ENCODE measurements at places on chromosomes 4 and X. TPM values are rescaled to one million over a fixed set of nuclear protein-coding genes. Genes with fewer than 3 reads are reported as not detected.

The MTTP gene
- total RNA-seq: 0.17 TPM

The DCAF4L1 gene
- not detected for total RNA-seq

The CFAP299 gene
- total RNA-seq: 0.25 TPM

The UGT2B10 gene
- not detected for total RNA-seq

The TCEAL7 gene
- total RNA-seq: 8.2 TPM

The GABRE gene
- total RNA-seq: 11.2 TPM

The PAGE2 gene
- total RNA-seq: not detected

All from renal cortical epithelial cell (primary cell).